ENCODE measurements at places on chromosomes 5 and 9. TPM values are rescaled to one million over a fixed set of nuclear protein-coding genes. Genes with fewer than 3 reads are reported as not detected.

The NEUROG1 gene
- not detected for total RNA-seq

The HRCT1 gene
- total RNA-seq, result not detected

The CENPK gene
- 32.0 TPM for total RNA-seq

The SLC6A19 gene
- not detected for total RNA-seq

The GEMIN5 gene
- 28.4 TPM for total RNA-seq

The EIF4E1B gene
- not detected for total RNA-seq

The PAXX gene
- total RNA-seq, result 49.3 TPM

The CPEB4 gene
- 33.1 TPM for total RNA-seq

The ZNF483 gene
- total RNA-seq, result 0.40 TPM

The MZB1 gene
- 200 TPM for total RNA-seq

The PDCD1LG2 gene
- total RNA-seq, result 1.9 TPM

The HNRNPK gene
- 619 TPM for total RNA-seq

The EQTN gene
- total RNA-seq, result not detected

The ZNF366 gene
- 0.18 TPM for total RNA-seq

The ITGA2 gene
- 0.13 TPM for total RNA-seq

The RASGEF1C gene
- not detected for total RNA-seq

The GFPT2 gene
- total RNA-seq, result 0.33 TPM

The ARID3C gene
- total RNA-seq, result 0.24 TPM

The SPATA31E1 gene
- not detected for total RNA-seq

The F2RL2 gene
- total RNA-seq, result not detected

The FAT2 gene
- 0.03 TPM for total RNA-seq

The IFNA7 gene
- not detected for total RNA-seq

The PCDHB2 gene
- 0.13 TPM for total RNA-seq
